ENCODE measurements at places on chromosomes 3 and 15.

GRCh38 chr3:194240766-194241165 is 104.8 kb downstream of the HES1 start:
- DNase-seq: no peak

DNA sequence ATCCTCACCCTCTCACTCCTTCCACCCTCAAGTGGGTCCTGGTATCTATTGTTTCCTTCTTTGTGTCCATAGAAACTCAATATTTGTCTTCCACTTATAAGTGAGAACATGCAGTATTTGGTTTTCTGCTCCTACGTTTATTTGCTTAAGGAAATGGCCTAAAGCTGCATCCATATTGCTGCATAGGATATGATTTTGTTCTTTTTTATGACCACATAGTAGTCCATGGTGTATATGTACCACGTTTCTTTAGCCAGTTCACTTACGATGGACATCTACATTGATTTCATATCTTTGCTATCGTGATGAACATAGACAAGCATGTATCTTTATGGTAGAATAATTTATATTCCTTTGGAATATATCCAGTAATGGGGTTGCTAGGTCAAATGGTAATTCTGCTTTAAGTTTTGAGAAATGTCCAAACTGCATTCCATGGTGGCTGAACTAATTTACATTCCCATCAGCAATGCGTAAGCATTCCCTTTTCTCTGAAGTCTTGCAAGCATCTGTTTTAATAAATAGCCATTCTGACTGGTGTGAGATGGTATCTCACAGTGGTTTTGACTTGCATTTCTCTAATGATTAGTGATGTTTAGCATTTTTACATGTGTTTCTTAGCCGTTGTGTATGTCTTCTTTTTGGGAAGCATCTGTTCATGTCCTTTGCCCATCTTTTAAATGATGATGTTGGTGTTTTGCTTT is 650.2 kb downstream of the ZNF385D start:
- DNase-seq: no peak

GRCh38 chr3:113606539-113607218 is 74.3 kb downstream of the SIDT1 start:
- DNase-seq: no peak

DNA sequence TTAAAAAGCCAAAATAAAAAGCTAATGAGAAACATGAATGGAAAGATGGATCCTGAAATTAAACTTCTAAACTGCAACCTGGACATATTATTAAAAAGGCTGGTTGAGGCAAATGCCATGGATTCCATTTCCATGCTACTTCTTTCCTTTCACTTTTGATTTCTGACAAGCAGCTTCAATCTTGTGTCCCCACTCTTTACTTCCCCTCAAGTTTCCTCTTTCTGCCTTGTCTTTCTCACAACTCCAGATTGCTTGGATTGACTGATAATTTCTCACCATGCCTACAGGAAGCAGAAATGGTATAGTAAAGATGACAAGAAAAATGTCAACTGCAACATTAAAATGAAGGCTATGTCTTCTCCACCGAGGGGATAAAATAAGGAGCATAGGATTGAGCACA is 1136.7 kb downstream of the TUSC7 start:
- DNase-seq: no peak

DNA sequence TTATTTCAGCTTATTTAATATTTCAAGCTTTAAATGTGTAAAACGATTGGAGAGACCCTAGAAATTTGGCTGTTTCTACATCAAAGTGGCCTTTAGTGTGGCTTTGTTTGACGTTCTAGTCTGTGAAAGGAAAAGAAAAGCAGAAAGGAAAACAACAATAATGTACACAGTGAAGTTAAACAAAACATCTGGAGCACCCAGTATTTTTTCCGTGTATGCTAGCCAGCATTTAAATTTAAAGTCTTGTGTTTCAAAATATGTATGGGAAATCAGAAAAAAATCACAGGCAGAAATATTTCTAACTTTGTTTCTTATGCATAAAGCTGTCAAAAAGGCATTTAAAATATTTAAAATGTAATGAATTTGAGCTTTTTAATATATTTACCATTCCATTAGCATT is 218.1 kb downstream of the NAALADL2 start:
- no peak for DNase-seq

GRCh38 chr3:4750306-4750968 is 228.8 kb upstream of the BHLHE40 start:
- DNase-seq: no peak

- DNase-seq: no peak
Measured at GRCh38 chr15:25858952-25859760, 4.0 kb downstream of the ATP10A start.

GRCh38 chr3:93910097-93910496 is 63.6 kb downstream of the PROS1 start:
- DNase-seq: no peak

DNA sequence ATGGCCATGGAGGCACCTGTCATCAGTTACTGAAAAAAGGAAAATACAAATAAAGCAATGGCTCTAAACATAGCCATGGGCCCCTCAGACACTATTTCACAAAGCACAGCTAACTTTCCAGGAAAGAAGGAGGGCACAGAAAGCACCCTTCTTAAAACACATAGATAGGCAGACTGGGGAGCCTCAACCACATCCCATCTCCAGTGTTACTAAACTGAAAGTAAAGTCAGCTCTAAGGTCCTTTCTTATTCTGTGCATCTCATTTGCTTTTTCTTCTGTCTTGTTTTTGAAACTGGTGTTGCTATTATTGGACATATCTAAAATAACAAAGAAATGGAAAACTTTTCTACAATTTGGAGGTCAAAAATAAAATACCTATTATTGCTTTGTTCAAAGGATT is 48.2 kb upstream of the STAC start:
- no peak for DNase-seq

DNA sequence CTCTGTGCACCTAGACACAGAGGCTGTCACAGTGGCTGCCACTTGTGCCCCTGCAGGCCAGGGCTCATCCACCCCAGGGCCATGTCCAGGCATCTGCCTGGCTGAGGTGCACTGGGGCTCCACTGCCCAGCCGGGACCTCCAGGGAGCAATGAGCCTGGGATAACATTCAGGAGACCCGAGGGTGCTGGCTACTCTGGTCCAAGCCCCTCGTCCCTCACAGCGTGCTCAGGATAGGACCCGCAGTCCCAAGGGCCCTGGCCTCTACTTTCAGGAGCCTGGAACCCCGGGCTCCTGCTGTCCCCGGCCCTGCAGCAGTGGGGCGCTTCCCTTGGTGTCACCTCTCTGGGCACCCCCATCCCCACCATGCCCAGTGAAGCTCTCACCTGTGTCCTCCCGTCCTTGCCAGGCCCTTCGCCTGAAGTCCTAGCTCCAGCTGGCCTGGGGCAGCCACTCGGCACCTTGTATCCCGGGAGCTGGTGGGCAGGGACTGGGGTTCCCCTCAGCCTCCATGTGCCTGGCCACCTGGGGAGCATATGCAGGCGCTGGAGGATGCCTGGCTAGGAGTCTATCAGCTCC is 157.8 kb downstream of the NSMCE3 start:
- DNase-seq: no peak

DNA sequence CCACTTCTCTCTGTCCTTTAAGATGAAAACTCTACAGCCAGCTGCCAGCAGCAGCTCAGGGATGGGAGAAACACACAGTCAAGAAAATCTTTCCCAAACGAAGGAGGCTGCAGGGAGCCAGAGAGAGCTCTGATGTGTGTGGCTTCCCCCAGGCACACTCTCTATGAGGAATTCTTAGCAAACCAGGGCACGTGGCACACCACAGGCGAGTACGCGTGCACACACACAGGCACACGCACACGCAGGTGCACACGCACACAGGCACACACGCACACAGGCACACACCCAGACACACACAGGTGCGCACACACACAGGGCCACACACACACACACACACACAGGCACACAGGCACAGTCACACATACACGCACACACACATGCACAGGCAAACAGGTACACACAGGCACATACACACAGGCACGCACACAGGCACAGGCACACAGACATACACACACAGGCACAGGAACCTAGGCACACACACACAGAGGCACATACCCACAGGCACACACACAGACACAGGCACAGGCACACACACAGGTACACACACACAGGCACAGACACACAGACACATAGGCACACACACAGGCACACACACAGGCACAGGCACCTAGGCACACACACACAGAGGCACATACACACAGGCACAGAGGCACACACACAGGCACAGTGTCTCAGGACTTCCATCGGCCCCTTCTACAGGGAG is 91.5 kb upstream of the ATP2B2 start:
- DNase-seq: no peak

GRCh38 chr3:139230391-139230790 is 113.4 kb upstream of the MRPS22 start:
- no peak for DNase-seq

DNA sequence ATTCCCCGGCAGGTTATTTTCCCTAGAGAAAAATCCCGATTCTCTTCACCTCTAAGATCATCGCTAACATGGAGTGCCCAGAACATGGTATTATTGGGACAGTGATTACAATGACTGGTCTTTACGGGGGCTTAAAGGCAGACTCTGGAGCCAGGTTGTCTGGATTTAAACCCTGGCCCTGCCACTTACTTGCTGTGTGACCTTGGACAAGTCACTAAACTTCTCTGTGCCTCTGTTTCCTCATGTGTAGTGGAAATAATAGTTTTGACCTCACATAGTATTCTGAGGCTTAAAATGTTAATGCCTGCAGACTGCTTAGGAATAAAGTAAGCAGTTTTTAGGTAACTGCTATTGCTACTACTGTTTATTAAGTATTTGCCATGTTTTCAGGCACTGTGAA is 4.4 kb downstream of the PLA2G4D start:
- DNase-seq: no peak

- DNase-seq: no peak
Measured at GRCh38 chr3:122099255-122099654, 44.1 kb downstream of the CD86 start.

GRCh38 chr3:14634763-14635400 is 16.7 kb upstream of the CCDC174 start:
- no peak for DNase-seq

DNA sequence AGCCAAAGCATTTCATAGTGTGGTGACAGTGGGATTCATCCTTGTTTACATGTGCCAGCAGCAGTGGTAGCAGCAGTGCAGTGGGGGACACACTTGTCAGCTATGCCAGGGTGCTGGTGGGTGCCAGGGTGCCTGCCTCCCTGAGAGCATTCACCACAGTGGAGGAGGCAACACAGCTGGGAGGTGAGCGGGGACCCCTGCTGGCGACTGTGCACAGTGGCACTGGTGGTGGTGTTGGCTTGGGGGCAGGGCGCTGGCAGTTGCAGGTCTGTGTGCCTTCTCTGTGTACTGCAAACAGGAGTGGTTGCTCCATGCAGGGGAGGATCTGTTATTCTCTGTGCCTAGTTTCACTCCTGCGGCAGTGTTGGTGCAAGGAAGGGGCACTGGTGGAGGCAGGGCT is 41.2 kb downstream of the CEP63 start:
- peak; percentile 7 for DNase-seq

DNA sequence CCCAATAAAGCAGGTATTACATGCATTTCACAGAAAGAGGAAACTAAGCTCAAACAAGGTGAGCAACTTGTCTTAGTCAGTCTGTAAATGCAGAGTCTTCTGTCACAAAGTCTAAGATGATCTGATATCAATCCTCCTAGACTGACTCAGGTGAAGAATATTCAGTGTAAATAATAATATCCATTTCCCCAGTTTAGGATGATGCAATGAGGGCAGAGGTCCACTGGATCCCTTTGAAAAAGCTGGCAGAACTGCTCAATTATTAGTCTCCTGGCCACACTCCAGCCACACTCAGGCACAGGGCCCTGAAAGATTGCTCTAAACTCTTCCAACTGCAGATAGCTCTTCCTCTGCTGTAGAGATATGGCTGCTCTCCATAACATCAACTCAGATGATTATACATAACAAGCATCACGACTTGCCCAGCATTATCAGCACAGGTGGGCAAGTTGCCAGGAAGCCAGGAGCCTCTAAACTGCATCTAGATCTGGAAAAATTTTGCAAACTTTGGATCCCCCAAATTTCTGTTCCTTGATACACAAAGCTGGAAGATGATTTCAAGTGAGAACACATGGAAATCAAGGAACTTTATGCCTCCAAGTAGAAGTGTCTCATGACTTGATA is 129.8 kb upstream of the CPNE4 start:
- DNase-seq: no peak

GRCh38 chr3:111768571-111769100 is 90.4 kb upstream of the PHLDB2 start:
- peak; percentile 50 for DNase-seq

GRCh38 chr3:181725830-181726229 is 14.1 kb downstream of the SOX2 start:
- DNase-seq: no peak

DNA sequence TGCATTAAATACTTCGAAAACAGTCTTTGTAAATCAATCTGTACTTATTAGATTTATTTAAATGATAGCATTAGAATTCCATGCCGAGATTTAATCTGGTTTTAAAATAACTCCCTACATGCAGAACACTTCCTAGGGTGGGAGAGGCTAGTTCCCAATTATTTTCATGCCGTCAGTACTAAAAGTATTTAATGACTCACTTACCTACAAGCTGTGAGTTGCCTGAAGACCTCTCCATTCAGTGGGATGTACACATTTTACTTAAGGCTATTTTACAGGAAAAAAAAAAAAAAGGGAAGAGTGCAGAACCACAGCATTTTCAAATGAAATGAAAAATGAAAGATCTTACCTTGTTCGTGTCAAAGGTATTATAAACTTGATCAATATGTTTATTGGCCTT is 469 bp downstream of the GUCA1C start:
- DNase-seq: no peak

DNA sequence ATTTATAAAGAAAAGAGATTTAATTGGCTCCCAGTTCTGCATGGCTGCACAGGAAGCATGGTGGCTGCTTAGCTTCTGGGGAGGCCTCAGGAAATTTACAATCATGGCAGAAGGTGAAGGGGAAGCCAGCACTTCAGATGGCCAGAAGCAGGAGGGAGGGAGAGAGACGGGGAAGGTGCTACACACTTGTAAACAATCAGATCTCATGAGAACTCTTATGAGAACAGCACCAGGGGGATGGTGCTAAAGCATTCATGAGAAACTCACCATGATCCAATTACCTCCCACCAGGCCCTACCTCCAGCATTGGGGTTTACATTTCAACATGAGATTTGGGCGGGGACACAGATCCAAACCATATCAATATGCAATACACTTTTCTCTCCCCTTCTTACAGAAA is 73.7 kb downstream of the ECT2 start:
- DNase-seq: no peak

DNA sequence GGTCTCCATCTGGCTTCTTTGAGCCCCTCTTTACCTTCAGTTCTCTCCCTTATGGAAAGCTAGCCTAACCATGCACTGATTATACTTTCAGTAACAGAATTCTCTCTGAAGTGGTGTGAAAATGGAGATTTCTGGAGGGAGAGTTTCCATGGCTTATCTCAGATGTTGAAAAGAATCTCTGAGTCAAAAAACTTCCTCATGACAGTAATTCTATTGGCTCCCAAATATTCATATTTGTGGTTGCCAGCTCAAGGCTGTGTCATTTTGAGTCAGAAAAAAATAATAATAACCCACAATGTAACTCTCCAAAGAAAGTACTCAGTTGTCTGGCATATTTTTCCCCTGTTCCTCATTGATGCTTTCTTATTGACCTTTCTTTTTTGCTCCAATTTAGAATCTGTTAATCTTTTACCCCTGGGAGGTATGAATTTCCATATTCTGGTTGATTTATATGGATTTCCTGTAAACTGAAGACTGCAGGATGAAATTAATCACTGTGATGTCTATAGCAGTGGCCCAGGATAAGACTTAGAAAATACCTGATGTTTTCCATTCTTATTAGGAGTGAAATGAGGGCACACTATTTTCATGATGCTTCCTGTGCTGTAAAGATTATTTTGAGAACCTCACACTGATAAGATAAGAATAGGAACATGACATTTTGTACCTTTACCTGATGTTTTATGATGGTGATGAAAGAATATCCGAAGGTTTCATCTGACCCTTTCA is 149.5 kb upstream of the EPHA3 start:
- DNase-seq: peak; percentile 25
